ENCODE measurements at places on chromosomes 12 and 14.

DNA sequence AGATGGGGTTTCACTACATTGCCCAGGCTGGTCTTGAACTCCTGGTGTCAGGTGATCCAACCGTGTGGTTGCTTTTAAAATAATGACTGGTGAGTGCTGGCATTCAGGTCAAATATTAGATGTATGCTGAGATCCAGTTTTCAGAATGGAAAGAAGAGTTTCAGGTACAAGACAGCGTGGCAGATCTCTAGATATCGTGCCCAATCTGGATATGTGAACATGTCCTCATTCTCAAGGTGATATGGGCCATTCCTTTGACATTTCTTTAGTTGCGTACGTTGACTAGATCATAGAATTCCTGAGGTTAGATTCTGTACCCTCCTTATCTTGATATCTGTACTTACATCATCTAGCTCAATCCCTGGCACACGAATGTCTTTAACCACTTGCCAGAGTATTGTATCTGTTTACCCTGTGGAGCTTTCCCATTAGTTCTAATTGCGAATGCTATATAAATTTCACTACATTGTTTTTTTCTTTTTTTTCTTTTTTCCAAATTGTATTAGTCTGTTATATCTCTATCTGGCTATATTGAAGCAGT lies 80.2 kb downstream of the ANO6 start:
- DNase-seq: no peak

GRCh38 chr14:98131406-98131805 lies 1140.6 kb downstream of the BCL11B start:
- no peak for DNase-seq

DNA sequence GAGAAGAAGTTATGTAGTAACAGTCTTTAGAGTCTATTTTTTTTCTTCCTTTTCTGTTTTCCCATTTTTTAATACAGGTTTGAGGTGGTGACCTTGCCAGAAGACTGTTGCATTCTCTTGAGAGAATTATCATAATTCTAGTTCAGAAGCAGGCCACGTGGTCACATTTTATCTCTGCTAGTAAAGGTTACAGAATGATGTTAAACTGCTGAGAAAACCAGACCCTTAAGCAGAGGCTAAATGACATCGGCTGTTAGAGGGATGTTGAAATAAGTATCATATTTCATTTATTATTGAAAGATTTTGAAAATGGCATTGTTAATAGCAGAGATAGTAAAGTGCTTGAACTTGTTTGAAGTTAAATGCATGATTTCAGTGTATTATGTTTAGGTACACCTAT lies 49.2 kb downstream of the BRMS1L start:
- DNase-seq: no peak

- DNase-seq: no peak
These were observed 1.1 kb upstream of the CKAP4 start for GRCh38 chr12:106248846-106249371.

GRCh38 chr12:118582863-118583262 lies 206.5 kb downstream of the SUDS3 start:
- DNase-seq: no peak

DNA sequence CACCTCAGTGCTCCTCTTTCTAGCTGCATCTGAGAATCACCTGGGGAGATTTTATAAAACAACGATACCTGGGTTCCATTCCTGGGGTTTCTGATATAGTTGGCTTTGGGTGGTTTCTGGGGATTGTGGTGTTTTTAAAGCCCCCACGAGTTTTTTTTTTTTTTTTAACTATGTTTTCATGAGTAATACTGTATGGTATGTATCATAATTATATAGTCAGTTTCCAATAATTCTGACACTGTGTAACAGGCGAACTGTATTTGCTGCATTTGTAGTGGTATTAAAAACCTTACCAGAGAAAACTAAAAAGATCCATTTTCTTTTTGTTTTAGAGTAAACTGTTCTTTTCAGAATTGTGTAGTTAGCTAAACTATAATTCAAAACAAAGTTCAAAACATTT lies 84.9 kb downstream of the SRGAP1 start:
- no peak for DNase-seq

GRCh38 chr12:111807232-111807631 lies 34.8 kb upstream of the MAPKAPK5 start:
- DNase-seq: no peak

DNA sequence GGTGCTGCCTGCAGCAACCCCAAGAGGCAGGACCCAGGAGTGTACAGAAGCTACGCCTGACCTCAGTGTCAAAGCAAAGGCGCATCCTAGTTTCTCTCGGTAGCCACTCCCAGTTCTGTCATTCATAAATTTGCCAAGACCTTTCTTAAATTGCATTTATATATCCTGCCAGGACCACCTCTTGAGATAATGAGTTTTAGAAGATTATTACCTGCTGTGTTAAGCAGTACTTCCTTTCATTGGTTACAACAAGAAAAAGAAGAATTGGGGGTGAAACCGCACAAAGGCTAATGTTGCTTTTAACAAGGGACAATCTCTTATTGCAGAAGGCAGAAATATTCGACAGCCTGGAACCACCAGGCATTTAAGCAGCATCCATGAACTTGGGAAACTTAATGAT lies 57.8 kb downstream of the CIT start:
- no peak for DNase-seq

DNA sequence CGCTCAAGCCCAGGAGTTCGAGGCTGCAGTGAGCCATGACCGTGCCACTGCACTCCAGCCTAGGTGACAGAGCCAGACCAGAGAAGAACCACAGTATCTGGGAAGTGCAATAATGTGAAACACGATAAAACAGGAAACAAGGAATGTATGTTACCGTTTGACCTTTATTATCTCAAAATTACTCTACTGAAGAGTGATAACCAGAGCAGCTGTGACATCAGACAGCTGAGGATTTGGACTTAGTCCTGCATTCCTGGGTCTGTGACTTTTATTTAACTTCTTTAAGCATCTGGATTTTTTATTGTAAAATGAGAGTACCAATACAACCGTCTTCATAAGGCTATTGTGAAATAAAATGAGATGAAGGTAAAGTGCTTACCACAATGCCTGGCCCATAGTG lies 205.7 kb downstream of the EGLN3 start:
- DNase-seq: no peak

- DNase-seq: no peak
These were observed 258.3 kb upstream of the NAV3 start for GRCh38 chr12:77572371-77572770.

DNA sequence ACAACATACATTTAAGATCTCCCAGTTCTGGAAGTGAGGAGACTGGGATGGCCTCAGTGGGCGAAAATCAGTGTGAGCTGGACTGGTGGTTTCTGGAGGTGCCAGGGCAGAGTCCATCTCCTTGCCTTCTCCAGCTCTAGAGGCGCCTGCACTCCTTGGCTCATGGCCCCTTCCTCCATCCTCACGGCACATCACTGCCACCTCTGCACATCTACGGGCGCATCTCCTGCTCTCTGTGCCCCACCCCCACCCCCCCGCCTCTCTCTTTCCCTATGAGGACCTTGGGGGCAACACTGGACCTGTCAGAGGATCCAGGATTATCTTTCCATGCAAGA lies 62.8 kb upstream of the DIO3 start:
- DNase-seq: no peak

DNA sequence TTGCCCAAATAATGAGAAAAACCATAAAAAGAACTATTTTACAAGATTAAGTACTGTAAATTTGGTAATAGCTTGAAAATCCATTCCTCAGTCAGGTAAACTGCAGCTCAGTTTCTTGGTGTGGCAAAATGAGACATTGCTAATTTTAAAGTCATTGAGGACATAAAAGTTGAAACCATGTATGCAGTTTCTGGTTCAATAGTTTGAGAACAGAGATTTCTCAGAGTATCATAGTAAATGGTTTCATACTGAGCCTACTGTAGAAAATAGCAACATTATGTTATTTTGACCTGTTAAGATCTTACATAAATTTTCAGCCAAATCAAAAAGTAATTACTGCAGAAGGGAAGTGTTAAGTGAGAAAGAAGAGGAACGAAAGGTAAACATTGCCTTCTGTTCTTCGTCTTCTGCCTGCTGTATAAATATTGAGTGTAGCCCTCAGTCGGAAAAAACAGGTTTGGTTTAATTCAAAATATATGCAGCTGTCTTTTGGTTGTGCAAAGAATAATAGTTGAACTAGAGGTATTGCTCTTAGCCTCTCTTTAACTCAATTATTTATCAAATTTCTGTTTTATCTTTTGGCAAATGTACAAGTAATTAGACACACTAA lies 119.6 kb downstream of the SYNE2 start:
- no peak for DNase-seq

GRCh38 chr12:23556661-23557060 lies 392.8 kb downstream of the SOX5 start:
- DNase-seq: no peak

DNA sequence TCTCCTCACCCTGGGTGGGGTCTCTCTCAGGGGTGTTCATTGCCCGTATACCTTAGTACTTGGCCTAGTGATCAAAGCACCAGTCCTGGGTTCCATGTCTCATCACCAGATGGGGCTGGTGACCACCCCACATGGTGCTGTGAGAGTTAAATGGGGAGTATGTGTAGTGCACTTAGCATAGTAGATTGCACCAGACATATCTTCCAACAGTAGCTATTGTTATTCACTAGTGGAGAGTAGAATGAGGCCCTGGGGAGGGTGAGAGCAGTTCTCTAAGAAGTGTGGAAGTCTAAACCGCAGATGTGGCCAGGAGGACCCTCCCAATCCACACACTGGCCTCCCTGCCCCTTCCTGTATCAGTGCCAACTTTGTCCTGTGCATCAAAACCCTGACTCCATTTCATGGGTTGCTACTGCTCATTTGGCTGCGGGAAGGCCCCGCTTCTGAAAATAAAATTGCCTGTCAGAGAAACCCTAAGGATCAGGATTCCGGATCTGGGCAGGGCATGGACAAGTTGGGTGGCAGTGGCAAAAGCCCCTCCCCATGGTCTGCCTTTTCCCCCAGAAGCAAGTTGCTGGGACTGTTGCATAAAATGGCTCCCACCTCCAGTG lies 4.4 kb downstream of the CD9 start:
- DNase-seq: no peak

DNA sequence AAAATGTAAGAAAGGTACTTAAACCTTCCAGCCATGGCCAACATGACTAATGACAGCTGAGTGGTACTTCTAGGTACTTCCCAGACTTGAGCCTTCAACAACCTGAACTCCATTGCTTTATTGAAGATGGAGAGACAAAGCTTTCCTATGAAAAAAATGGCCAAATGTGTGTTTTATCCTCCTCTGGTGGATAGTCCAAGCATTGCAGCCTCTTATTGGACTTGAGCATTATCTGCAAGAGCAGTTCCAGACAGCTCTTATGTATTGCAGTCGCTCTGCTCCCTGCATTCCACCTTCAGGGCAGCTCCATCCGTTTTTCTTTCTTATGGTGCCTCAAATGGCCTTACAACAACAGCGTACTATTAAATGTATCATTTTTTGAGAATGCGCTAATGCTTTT lies 588.2 kb downstream of the NRXN3 start:
- no peak for DNase-seq

Data from right cardiac atrium (tissue), 5 donors.